Memory B cell (primary cell): ENCODE measurements at places on chromosomes 3 and 15.

GRCh38 chr3:186520957-186521842 is 23.0 kb downstream of the CRYGS start:
- no peak for DNase-seq

DNA sequence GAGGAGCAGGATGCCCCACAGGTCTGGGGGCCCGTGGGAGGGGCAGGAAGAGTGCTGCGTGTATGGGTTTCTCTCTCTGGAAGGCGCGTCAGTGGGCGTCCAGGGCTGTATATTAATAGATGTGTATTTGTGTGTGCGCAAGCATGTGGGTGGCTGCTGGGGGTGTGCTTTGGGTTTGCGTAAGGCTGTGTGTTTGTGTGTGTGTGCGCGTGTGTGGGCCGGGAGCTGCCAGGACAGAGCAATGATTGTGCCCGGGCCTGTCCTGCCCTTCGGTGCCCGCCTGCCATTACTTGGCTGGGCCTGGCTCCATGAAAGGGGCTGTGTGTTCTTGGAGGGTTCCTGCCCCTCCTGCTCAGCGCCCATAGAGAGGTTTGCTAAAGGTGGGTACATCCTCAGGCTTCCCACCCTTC is 16.3 kb downstream of the CSPG4 start:
- DNase-seq, result no peak

- no peak for DNase-seq
Observed at GRCh38 chr3:24387493-24387892, 107.2 kb downstream of the THRB start.

GRCh38 chr15:58701376-58701775 is 48.1 kb downstream of the ADAM10 start:
- no peak for DNase-seq

- DNase-seq, result no peak
Observed at GRCh38 chr15:84821501-84822021, 4.4 kb downstream of the ALPK3 start.

DNA sequence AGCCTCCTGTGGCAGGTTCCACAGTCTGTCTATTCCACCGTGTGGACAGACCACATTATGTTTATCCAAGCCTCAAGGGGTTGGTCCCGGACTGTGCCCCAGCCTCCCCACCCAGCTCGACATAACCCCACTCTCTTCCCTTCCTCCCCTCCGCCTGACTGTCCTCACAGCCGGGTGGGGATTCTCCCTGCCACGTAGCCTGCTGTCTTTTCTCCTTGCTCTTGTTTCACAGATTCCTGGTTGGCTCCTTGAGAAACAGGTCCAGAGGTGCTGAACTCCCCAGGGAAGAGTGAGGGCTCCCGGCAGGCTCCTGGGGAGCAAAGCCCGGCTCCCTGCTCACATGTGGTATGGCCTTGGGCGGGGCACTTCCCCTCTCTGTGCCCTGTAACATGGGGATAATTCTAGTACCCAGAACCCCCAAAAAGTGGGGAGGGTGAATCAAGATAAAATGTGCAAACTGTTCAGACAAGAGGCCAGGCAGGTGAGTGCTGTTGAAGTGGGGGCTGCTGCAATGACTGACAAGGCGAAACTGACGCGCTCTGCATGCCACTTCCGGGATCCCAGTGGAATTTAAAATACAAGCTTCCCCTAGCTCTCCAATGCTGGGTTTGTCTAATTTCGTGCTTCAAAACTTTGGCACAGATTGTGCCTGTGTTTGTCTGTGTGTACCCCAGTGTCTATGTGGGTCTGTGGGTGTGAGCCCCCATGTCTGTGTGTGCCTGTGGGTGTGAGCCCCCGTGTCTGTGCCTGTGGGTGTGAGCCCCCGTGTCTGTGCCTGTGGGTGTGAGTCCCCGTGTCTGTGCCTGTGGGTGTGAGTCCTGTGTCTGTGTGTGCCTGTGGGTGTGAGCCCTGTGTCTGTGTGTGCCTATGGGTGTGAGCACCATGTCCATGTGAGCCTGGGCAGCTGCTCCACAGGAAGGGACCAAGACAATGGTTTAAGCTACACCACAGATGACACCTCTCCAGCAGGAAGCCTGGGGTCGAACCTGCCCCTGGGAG is 160.6 kb upstream of the IQSEC1 start:
- DNase-seq, result no peak
